ENCODE measurements at places on chromosomes 12 and 14.

DNA sequence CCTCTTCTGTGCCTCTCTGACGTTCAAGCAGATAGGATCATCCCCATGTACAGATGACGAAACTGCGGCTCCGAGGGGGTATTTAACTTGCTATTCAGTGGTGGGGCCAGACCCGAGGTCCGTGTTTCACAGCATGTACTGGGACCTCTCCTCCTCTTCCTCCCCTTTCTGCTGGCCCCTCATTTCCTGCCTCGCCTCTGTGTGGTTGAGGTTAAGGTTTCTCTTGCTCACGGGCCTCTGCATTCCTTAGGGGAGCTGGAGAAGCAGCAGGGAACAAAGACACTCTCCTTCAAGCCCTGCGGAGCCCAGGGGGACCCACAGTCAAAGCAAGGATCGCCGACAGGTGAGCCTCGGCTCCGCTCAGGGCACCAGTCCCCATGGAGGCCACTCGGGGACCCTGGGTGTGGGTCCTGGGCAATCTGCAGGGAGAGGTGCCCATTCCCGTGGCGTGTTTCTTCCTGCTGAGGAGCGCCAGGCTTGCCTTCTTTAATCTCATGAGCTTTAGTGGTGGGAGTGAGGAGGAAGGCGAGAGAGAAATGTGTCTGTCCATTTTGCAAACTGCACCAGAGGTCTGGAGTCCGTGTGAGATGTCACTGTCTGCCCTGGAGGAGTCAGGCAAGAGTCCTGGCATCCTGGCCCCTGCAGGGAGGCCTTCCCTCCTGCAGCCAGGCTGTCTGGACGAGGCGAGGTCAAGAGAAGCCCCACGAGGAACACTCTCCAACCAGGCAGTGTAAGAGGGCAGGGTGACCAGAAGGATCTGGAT, 45.0 kb downstream of the SLC6A12 start:
- DNase-seq = no peak

DNA sequence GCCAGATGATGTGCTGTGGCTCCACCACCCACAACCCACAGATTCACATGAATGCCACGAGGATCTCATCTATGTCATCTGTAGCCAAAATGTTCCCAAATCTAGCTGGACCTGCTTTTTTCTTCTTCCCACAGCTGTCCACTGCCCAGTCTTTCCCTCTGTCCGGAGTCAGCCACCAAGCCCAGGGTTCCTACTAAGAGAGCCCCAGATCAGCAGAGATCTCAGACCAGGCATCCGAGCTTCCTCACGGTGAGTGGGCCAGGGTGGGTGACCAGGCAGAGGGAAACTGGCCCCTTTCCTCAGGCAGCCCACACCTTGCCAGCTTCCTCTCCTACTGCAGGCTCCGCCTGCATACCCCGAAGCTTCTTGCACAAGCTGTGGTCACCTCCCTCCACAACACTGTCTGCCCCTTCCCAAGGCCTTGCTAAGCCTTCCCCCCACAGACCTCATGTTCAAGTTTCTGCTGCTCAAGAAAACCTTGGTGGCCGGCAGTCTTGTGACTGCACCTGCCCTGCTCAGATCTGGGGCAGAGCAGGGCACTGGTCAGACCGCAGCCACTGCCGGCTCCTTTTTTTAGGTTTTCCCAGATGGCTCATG, 81.4 kb downstream of the ACTN1 start:
- DNase-seq = no peak

- DNase-seq = no peak
Observed at GRCh38 chr14:24280797-24281460, 9.5 kb upstream of the RABGGTA start.

GRCh38 chr14:104972301-104973134, 5.7 kb downstream of the AHNAK2 start:
- no peak for DNase-seq

- no peak for DNase-seq
Observed at GRCh38 chr12:3152892-3153291, 75.7 kb downstream of the TSPAN9 start.

DNA sequence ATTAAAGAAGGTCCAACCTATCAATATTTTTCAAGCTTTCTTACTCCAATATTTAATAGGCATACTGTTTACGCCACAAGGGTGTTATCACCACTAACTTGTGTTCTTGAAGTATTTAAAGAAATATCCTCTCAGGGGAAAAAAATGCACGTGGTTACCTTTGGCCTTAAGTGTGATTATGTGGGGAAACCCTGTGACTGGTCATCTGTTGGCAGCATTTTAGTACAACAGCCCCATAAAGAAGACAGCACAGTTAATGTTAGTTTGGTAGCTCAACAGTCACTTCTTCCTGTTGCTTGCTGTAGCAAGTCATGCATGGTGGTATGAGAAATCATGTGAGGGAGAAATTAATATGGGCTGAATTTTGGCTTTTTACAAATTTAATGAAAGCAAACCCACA, 1021.5 kb upstream of the TMEM132C start:
- no peak for DNase-seq

DNA sequence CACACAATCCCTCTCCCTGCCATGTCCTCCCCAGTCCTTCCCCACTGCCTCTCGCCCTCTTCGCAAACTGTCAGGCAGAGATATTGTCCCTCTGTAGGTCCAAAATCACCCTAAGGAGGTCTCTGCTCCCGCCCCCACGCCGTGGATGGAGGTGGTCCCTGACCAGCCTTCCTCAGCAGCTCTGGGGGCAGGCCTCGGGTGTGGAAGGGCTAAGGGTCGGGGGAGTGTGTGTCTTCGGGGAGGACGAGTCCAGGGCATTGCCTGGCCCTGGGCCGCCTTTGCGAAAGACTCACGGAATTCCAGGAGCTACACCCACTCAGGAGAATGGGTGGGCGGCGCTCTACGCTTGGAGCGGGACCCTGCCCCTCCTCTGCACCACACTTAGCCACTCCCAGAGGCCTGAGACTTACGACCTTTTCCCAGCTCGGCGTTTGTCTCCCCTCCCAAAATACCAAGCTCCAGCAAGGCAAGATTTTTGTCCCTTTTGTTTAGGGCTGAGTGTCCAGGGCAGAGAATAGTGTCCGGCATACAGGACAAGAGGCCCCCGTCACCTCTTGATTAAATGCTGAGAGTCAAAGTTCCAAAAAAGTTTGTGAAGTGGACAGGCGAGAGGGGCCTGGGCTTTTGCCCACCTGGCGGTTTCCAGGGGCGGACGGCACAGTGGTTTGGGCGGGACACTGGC, 881 bp downstream of the PYGL start:
- no peak for DNase-seq

GRCh38 chr14:21211509-21211908, 55.6 kb upstream of the OR5AU1 start:
- no peak for DNase-seq

All from stimulated activated CD4-positive, alpha-beta T cell treated with anti-CD3 and anti-CD28 coated beads, Interleukin-1b, Interleukin-23, amount 100 ng/mL, for 1 hour (primary cell).